T-helper 9 cell (primary cell): ENCODE measurements at places on chromosomes 12 and 14.

DNA sequence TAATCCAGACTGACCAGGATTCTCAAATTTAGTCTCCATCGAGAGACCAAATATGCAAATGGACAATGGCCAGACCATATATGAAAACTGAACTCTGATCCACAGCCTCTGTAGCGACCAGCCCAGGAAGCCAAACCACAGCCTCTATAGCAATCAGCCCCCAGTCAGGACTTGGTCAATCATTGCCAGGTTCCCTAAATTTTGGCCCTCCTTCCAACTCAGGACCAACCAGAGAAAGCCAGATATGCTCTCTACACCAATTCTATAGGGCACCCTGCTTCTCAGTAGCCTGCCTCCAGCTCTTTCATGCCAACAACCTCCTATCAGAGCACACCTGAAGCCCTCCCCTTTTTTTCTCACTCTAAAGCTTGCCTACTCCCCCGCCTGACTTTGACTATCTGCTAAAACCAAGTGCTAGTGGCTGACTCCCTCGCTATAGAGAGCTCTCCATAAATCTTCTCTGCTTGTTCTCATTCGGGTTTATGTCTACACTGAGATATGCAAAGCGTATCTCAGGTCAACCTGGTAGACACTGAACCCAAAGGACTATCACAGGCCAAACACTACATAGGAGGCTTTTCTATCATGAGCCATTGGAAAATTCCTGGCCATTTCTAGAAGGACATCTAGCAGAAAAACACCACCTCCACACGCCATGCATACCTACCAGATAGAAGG is 110.5 kb upstream of the FUT8 start:
- no peak for DNase-seq

- DNase-seq, result no peak
Measured at GRCh38 chr12:129106772-129107171, 253.5 kb downstream of the GLT1D1 start.

DNA sequence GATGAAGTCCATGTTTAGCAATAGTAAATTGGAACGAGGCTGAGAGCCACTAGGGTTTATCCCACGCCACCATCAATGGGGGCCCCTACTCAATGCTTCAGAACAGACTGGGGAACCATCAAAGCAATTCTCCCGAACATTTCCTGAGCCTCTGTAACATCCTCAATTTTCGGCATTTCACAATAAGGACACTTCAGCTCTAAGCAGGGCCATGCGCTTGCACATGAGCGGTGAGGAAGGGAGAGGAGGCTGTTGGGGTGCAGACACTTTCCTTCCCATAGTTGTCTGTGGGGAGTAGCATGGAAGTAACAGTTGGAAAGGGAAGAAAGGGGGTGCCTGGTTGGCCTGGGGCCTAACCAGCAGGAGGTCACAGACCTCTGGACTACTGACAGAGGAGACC is 129.9 kb upstream of the PRMT8 start:
- DNase-seq, result no peak

DNA sequence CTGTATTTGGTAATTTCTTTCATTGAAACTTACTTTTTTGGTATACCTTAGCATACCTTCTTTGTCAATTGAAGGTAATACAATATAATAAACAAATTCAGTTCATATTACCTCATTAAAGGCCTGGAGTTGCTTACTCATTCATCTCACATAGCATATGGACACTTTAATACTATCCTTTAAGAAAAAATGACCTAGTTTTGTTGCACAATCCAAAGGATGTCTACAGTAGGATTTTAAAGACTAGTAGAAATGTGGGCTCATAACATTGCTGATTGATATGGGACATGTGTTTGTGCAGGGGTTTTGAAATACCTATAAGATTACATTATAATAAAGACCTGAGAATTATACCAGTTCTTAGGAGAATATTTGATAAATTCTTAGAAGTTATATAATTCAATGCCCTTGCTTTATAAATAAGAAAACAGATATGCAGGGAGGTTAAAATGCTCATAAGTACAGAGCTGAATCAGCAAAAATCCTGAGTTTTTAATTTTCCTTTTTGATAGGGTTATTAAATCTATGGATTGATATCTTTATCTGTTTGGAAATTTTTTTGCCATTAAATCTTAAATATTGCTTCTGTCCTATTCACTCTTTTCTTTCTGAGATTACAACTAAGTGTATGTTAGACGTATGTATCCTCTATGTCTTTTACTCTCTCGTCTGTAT is 352.1 kb downstream of the ATP23 start:
- no peak for DNase-seq

DNA sequence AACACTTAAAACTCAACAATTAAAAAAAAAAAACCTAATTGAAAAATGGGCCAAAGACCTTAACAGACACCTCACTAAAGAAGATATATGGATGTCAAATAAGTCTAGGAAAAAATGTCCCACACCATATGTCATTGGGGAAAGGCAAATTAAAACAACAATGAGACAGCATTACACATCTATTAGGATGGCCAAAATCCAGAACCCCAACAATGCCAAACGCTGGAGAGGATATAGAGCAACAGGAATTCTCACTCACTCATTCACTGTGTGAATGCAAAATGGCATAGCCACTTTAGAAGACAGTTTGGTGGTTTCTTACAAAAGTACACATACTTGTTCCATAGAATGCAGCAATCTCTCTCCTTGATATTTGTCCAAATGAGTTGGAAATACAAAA is 173.7 kb downstream of the SLC25A21 start:
- DNase-seq, result no peak

- DNase-seq, result no peak
Measured at GRCh38 chr12:97948591-97948990, 486.0 kb downstream of the RMST start.

DNA sequence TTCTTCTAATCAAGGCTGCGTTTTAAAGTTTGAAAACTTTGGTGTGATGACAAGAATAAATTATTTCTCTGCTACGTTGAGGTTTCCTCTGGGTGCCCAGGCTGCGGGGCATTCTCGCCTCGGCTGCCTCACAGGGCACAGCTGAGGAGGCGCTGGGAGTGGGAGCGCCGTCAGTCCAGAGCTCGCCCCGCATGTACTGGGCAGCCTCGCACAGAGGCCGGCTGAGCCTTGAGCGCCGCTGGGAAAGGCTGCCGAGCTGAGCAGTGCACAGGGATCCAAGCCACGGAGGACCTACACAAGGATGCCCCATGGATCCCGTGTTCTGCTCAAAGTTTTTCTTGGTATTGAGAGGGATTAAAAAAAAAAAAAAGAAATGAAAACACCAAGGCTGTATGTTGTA is 11.6 kb downstream of the RFX4 start:
- DNase-seq, result no peak

GRCh38 chr14:101371799-101372793 is 189.2 kb upstream of the DIO3 start:
- DNase-seq, result no peak
